ENCODE measurements at places on chromosomes 11 and 22. TPM values are rescaled to one million over a fixed set of nuclear protein-coding genes. Genes with fewer than 3 reads are reported as not detected.

The PIK3IP1 gene
- 1.9 TPM for total RNA-seq

The FXYD2 gene
- not detected for total RNA-seq

The NLRP6 gene
- not detected for total RNA-seq

The ABCG4 gene
- total RNA-seq = 0.15 TPM

The FRMD8 gene
- total RNA-seq = 93.2 TPM

GRCh38 chr11:2092464-2092910, 46.7 kb downstream of the IGF2 start:
- H3K27ac ChIP-seq = no peak overlapping the region
- H3K36me3 ChIP-seq = no peaks in the 10 kb centered on the region
- DNase-seq = no peak
- H3K27me3 ChIP-seq = no peaks in the 10 kb centered on the region
- H3K4me1 ChIP-seq = peaks cover 28% of the 10 kb centered on the region

- H3K36me3 ChIP-seq = no peaks in the 10 kb centered on the region
- no peak overlapping the region for H3K4me3 ChIP-seq
- no peak for DNase-seq
- H3K27ac ChIP-seq = peak overlapping the region; percentile 51
Measured at GRCh38 chr11:77072851-77073327, 6.1 kb downstream of the CAPN5 start.

- no peaks in the 10 kb centered on the region for H3K36me3 ChIP-seq
- no peaks in the 10 kb centered on the region for H3K4me1 ChIP-seq
- H3K4me3 ChIP-seq = no peak overlapping the region
- no peak overlapping the region for H3K27ac ChIP-seq
- peaks cover 58% of the 10 kb centered on the region for H3K27me3 ChIP-seq
- DNase-seq = no peak
Measured at GRCh38 chr11:57386178-57386940, 4.1 kb downstream of the PRG2 start.

GRCh38 chr11:68845351-68846002, 3.8 kb upstream of the CPT1A start:
- H3K4me1 ChIP-seq = peaks cover 13% of the 10 kb centered on the region
- H3K27me3 ChIP-seq = no peaks in the 10 kb centered on the region
- no peak for DNase-seq
- no peaks in the 10 kb centered on the region for H3K36me3 ChIP-seq
- no peak overlapping the region for H3K4me3 ChIP-seq

- no peak for DNase-seq
- no peaks in the 10 kb centered on the region for H3K36me3 ChIP-seq
- no peak overlapping the region for H3K4me3 ChIP-seq
- H3K27ac ChIP-seq = no peak overlapping the region
Measured at GRCh38 chr11:2259466-2259830, 10.9 kb downstream of the ASCL2 start.

- no peaks in the 10 kb centered on the region for H3K36me3 ChIP-seq
- H3K4me3 ChIP-seq = no peak overlapping the region
- DNase-seq = no peak
- peaks cover 35% of the 10 kb centered on the region for H3K4me1 ChIP-seq
- H3K27me3 ChIP-seq = no peaks in the 10 kb centered on the region
- H3K27ac ChIP-seq = no peak overlapping the region
Measured at GRCh38 chr22:49499433-49500075, 328.1 kb downstream of the BRD1 start.

DNA sequence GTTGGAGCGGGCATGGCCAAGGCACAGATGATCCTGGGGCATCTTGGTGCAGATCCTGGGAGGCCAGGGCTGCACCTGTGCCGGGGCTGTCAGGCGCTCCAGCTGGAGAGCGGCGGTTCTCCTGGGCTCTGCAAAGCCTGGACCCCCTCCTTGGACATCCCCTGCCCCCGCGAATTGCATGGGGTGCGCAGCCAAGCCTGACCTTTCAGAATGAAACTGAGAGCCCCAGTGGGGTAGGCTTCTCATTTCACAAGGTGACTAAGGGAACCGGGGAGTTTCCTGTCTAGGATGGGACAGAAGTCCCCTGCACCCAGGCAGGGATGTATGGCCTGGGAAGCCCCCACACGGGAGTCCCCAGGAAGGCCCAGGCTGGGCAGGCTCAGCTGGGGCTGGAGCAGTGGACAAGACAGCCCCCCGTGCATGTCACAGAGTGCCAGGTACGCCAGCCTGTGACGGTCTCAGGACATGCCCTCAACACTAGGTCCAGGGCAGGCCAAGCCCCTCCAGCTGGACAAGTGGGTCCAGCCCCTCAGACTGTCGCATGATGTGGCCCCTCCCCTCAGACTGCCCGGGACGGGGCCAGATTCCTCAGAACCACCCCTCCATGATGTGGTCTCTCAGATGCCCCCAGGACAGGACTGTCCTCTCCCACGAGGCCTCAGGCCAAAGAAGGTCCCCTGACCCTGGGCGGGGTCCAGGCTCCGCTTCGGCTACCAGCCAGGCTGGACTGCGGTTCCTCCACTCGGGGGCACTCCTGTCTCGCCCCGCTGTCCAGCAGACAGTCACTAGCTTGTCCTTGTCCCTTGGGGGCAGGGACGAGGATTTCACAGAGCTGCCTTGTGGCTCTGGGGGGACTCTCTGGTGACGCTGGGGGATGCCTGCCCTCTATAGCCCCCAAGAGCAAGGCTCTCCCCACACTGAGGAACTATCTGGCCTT, 2.3 kb downstream of the LSP1 start:
- DNase-seq = no peak
- H3K4me1 ChIP-seq = no peaks in the 10 kb centered on the region
- no peaks in the 10 kb centered on the region for H3K27me3 ChIP-seq
- H3K36me3 ChIP-seq = no peaks in the 10 kb centered on the region

DNA sequence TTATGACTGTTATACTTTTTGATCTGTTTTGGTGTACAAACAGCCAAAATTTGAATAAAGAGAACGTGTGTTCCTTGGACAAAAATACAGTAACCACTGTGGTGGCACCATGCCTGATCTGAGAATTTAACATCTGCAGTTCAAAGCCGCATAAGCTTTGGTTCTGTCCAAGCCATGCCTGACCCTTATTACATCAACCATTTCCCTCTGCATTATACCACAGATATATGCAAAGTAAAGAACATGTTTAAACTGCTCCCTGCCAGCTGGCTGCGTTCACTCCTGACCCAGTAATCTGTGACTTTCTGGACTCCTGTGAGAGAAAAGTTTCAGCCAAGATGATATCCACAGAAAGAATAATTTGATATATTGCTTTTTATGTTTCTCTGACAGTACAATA, 890.5 kb upstream of the ANO3 start:
- no peak for DNase-seq
- H3K27ac ChIP-seq = no peak overlapping the region
- no peaks in the 10 kb centered on the region for H3K4me1 ChIP-seq
- no peak overlapping the region for H3K4me3 ChIP-seq
- H3K36me3 ChIP-seq = no peaks in the 10 kb centered on the region

GRCh38 chr11:120835601-120836228, 188.2 kb upstream of the TBCEL start:
- no peaks in the 10 kb centered on the region for H3K36me3 ChIP-seq
- no peak overlapping the region for H3K4me3 ChIP-seq
- DNase-seq = peak; percentile 31
- peaks cover 93% of the 10 kb centered on the region for H3K27me3 ChIP-seq

GRCh38 chr11:44752713-44753112, 26.0 kb downstream of the TSPAN18 start:
- DNase-seq = no peak
- no peaks in the 10 kb centered on the region for H3K36me3 ChIP-seq
- H3K4me1 ChIP-seq = no peaks in the 10 kb centered on the region
- no peak overlapping the region for H3K4me3 ChIP-seq

- no peak for DNase-seq
- no peaks in the 10 kb centered on the region for H3K36me3 ChIP-seq
- no peak overlapping the region for H3K4me3 ChIP-seq
- H3K27ac ChIP-seq = no peak overlapping the region
- H3K27me3 ChIP-seq = no peaks in the 10 kb centered on the region
- no peaks in the 10 kb centered on the region for H3K4me1 ChIP-seq
Measured at GRCh38 chr11:57468276-57468675, 7.9 kb downstream of the RTN4RL2 start.

- no peaks in the 10 kb centered on the region for H3K27me3 ChIP-seq
- no peak overlapping the region for H3K27ac ChIP-seq
- no peak overlapping the region for H3K4me3 ChIP-seq
- DNase-seq = no peak
Measured at GRCh38 chr22:20648306-20648903, 125.5 kb upstream of the SERPIND1 start.

DNA sequence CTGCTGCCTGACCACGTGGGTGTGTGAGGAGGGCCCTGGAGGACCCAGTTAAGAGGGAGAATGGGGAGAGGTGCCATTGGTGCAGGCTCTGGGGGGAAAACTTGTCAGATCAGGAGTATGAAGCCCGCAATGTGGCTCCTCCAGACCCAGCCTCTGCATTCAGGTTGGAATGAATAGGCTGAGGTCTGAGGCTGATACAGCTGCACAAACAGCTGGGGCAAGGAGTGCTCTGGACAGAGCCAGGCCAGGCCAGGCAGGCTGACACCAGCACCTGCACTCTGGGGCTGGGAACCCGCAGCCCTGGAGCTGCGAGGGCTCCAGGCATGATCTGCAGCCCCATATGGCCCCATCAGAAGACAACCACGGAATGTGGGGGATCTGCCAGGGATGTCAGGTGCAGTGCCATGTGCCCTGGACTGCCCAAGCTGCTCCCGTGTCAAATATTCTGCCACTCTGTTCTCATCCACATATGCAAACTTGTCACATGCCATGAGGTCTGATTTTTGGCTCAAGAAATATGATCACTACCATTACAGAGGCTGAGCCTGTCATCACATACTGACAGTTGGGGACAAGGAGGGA, 27.2 kb upstream of the KCNJ11 start:
- H3K27ac ChIP-seq = no peak overlapping the region
- peaks cover 43% of the 10 kb centered on the region for H3K27me3 ChIP-seq
- H3K4me1 ChIP-seq = no peaks in the 10 kb centered on the region
- DNase-seq = no peak
- no peak overlapping the region for H3K4me3 ChIP-seq
- no peaks in the 10 kb centered on the region for H3K36me3 ChIP-seq

- H3K36me3 ChIP-seq = no peaks in the 10 kb centered on the region
- H3K27me3 ChIP-seq = no peaks in the 10 kb centered on the region
- H3K4me3 ChIP-seq = no peak overlapping the region
- H3K27ac ChIP-seq = no peak overlapping the region
Measured at GRCh38 chr22:37409031-37409430, 18.2 kb downstream of the ELFN2 start.
